Frontal cortex (tissue), 4 donors: ENCODE measurements at places on chromosomes 4 and X.

GRCh38 chrX:154516656-154517100 lies 646 bp upstream of the FAM3A start:
- no peak for DNase-seq

DNA sequence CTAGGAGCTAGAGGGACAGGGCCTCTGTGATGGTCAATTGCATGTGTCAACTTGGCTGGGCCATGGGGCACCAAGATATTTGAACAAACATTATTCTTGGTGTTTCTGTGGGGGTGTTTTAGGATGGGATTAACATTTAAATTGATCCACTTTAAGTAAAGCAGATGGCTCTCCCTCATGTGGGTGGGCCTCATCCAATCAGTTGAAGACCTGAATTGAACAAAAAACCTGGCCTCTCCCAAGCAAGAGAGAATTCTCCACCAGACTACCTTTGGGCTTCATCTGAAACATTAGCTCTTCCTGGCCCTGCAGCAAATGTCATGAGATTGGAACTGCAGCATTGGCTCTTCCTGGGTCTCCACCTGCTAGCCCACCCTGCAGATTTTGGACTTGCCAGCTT lies 207.1 kb upstream of the ATP6AP2 start:
- DNase-seq = no peak

DNA sequence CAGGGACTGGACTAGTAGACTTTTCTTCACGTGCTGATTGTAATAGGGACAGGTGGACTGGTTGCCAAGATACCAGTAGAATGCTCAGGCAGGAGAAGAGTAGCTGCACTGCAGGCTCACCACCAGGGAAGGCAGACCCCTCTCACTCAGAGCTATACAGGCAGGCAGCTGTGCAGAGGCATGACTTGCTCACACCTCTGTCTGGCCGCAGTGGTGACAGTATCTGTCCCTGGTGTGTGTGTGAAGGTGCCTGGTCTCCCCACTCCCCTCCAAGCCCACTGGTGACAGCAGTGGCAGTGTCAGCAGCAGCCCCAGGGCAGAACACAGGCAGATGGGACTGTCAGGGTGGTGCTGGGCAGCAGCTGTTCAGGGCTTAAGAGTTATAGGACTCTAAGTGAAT lies 140.7 kb downstream of the RPS6KA6 start:
- DNase-seq = no peak

DNA sequence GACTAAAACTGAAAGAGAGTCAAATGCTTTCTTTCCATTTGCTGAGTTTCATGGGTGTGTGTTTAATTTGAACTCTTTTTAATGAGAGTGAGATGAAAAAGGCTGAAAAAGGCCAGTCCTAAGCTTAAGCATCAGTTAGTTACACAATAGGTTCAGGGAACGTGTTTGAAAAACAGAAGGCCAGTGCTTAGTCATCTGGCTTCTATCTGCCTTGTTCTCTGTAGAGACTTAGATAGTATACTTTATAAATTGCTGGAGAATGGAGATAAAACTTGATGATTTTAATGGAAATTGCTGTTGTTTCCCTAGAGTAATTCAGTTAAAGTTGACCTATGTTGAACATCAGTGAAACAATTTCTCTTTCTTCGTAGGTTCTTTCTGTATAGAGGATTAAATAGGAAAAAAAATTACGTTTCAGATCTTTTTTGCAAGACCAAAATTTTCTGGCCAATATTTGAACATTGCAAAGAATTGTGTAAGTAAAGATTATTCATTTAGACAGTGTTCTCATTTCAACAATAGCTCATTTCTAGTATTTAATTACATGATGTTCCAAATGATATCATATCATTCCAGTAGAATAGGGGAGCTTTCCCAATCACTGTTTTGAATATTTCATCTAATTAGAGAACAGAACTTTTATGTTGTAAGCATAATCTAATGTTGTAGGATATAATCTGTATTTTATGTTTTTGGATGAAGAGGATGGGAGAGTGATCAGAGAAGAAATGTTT lies 1088.8 kb downstream of the ADGRL3 start:
- DNase-seq = no peak

GRCh38 chrX:50814701-50815100 lies 707 bp upstream of the SHROOM4 start:
- peak; percentile 4 for DNase-seq

GRCh38 chr4:153115322-153116290 lies 88.6 kb upstream of the TRIM2 start:
- no peak for DNase-seq
